Heart right ventricle (tissue), 16 donors: ENCODE measurements at places on chromosomes 6 and 20. TPM values are rescaled to one million over a fixed set of nuclear protein-coding genes. Genes with fewer than 3 reads are reported as not detected.

- no peak for DNase-seq
Measured at GRCh38 chr6:153485072-153485471, 354.0 kb upstream of the RGS17 start.

Gene TPD52L1
- total RNA-seq, result 39.4 TPM

- DNase-seq, result no peak
Measured at GRCh38 chr6:80676386-80676785, 569.9 kb downstream of the BCKDHB start.

GRCh38 chr6:20166210-20166609 lies 46.1 kb downstream of the MBOAT1 start:
- DNase-seq, result no peak

Gene PRL
- not detected for total RNA-seq

DNA sequence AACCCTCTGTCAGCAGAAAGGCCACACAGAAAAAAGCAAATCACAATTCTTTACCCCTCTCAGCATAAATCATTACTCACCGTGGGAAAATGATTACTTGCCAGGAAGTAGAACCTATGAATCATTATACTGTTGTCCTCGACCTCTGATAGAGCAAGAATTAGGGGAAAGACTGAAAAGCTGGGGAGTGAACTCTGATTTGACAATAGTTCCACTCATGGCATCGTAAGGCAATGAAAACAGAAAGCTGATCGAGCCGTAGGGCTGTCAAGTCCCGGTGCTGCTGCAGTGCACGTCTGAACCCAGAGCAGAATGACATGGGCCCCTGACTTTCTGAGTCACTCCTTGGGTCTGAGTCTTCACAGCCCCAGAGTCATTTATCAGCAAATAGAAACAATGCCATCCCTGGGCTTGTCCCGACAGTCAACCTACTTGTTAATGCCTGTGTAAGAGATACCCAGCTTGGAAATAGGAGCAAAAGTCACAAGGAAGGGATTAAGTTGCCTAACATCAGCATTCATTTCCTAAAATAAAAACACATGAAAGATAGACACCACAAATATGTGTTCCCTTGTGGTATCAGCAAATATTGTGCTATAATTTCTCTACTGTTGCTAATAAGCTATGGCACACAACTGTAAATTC lies 224.8 kb upstream of the MARCKS start:
- DNase-seq, result no peak

- no peak for DNase-seq
Measured at GRCh38 chr20:58646703-58647102, 4.4 kb upstream of the STX16 start.

DNA sequence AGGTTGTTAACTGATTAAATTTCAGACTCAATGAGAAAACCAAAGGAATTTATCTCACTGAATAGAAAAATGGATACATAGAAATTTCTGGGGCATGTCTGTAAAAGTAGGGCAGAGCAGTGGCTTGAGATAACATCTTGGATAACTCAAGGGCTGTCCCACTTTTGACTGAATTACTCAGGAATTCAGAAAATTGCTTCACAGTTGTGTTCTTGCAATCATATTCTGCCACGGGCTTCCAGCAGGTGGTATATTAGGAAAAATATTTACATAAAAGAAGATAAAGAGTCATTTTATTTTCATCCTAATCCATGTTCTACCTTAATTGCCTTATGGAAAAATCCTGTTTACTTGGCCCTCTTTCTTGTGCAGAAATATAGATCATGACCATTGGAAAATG lies 156.4 kb upstream of the AKIRIN2 start:
- DNase-seq, result no peak

Gene MCHR2
- not detected for total RNA-seq

DNA sequence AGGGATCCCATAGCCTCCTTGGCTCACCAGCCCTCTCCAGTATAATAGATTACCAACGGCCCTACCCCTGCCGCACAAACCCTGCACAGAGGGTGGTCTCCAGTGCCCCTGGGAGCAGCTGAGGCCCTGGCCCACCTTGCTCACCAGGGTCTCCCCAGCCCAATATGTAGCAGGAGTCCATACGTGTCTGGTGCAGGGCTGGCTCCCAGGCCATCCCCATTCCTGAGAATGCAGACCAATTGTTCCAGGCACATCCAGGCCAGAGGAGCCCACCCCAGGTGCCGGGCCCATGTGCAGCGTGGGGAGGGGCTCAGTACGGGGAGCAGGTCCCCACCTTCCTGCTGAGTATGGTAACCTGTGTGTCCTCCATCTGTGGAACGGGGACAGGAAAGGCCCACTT lies 251.9 kb downstream of the TAF4 start:
- DNase-seq, result no peak

Gene SAMD5
- 1.9 TPM for total RNA-seq

Gene C6orf15
- not detected for total RNA-seq

Gene DEFB124
- not detected for total RNA-seq

Gene C6orf132
- 2.8 TPM for total RNA-seq

DNA sequence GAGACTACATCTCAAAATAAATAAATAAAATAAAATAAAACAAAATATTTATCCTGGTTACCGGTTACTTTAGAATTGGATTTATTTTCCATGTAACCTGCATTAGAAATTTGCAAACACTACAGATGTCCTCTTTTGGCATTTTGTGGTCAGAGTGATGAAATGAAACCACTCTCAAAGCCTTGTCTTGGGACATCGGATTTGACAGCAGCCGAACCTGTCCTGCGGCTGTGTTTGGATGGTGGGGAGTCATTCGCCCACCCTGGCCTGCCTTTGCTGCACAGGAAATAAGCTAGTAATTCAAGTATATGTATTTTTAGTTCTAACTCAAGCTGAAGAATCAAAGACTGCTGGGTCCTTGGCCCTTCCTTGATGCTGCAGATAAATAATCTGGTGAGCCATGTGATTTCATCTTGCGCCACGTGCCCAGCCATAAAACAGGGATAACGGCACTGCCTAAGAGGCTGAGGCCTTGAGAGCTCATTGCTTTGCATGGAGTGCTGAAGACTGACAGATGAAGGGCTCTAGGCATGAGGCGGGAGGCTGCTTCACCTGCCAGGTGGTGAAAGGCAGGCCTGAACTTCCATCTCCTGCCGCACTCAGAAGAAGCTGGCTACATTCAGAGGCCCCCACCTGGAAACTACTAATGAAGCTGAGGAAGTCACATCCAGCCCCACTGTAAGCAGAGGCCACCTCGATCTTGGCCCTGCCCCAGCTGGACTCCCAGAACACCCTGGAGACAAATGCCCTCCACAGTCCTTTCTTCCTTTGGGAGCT lies 76.9 kb downstream of the NOL4L start:
- no peak for DNase-seq

Gene DST
- total RNA-seq, result 264 TPM

GRCh38 chr20:44123251-44123650 lies 63.7 kb downstream of the JPH2 start:
- no peak for DNase-seq

DNA sequence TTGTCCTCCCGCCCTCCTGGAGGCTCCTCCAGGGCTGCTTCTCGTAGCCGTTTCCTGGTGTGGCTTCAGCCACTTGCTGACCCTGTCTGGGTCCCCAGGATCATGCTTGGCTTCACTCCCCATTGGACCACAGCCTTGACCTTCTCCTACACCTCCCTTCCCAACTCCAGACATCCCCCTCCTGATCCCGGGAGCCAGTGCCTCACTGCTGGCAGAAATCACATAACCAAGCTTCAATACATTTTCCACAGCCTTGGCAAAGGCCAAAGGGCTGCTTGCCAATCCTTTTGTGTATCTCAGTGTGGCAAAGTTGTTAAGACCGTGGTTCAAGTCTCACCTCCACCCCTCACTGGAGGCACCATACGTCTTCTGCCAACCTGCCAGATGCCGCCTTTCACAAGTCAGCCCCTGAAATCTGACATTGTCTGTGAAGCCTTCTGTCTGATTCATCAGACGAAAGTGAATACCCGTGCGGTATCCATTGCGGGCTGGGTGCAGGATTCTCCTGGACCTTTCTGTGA lies 60.1 kb downstream of the PHACTR3 start:
- no peak for DNase-seq

Gene CRYBG1
- total RNA-seq, result 0.92 TPM

DNA sequence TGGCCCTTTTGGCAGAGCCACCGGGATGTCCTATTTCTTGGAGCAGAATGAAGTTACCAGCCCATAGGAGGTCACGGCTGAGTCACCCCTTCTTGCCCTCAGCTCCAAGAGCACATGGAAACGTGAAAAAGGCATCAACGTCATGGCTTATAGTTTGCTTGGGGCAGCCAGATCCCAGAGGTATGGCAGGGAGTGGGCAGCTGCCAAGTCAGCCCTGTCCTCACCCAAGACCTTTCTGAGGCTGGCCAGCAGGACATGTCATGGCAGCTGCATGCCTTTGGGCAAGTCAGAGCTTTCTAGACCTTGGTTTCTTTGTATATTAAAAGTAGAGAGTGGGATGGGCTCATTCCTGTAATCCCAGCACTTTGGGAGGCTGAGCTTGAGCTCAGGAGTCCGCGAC lies 8.2 kb upstream of the MDFI start:
- DNase-seq, result no peak

Gene FHL5
- total RNA-seq, result 8.8 TPM

DNA sequence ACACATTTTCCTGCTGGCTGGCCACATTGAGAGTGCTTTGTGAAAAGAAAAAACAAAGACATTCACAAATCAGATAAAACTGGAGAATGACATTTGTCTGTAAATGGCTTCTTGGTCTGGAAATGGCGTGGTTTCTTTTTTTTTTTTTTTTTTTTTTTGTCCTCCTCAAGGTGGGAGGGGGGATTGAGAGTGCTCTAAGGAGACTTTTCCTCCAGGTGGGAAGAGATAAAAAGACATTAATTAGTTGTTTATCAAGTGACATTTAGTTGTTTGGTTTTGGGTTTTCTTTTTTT lies 40.4 kb downstream of the GNAS start:
- no peak for DNase-seq

DNA sequence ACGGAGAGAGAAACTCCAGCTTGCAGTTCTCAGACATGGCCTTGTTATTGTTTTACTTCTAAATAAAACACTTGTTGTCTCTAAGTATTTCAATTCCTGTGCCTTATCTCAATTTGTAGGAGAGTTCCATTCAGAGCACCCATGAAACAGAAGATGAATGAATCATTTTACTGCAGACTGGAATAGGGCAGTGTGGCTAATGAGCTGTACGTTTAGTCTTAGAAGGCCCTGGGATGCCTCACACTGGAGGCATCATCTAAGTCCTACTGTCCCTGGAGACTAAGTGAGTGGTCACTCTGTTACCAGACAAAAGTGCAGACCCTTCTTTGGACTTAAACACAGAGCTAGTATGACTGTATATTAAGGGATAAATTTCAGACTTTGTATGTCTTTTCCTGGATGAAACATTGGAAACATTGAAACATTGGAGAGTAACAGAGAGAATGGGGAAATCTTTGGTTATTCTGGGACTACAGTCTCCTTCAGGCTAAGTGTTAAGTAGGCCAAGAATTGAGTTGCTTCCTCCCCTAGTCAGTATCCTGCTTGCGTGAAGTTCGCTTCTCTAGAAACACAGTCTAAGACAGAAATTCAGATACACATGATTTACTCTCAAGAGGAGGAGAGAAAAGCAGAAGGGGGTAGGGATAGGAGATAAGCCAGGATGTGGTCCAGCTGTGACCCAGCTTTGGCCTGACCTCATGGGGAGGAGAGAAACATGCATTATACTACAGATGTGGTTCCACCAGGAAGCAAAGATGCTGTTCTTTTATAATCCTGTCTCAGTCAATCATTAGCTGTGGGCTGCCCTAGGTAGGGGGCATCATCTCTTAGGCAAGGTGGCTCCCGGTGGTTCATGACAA lies 167.4 kb upstream of the BMP2 start:
- no peak for DNase-seq

DNA sequence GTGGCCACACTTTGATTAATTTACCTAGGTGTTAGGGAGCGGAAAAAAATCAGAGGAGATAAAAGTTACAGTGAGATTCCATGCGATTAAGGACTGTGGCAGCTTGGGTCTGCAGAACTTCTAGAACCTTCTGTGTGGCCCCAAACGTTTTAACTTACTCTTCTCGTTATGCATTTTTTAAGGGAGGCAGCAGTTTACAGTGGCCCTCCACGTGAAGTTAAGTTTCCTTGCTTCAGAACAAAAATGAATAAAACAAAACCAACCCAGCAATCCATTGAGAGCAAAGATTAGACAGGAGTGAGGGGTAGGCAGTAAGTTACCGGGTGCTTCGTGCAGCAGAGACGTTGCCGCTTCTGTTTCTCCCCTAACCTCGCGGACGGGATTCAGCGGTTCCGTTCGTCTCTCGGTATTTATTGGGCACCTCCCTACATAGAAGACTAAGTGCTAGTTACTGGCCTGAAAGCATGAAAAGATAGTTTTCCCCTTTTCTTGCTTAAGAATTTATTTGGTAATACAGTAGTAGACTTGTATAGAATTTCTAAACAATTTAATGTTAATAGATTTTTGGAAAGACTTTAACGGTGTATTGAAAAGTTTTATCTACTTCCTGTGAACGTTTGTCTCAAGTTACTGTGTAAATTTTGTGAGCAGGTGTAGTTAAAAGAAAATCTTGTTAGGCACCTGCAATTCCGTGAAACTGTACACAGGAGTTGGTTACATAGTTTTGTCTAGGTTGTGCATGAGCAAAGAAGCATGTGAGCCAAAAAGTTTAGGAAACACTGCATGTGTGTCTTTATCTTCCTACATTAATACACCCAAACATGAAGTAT lies 1.1 kb downstream of the BAG2 start:
- no peak for DNase-seq

DNA sequence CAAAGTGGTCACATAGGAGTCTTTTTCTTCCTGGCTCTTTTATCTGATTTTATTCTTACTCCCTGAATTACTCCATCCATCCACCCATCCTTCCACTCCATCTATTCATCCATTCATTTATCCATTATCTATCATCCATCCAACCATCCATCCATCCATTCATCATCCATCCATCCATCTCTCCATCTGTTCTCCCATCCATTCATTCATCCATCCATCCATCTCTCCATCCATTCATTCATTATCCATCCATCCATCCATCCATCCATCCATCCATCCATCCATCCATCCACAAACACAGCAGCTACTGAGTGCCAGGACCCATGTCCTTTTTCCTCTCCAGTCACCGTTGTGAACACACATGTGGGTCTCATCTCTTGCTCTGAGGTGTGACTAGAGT lies 78.5 kb upstream of the NNAT start:
- DNase-seq, result no peak
